ENCODE measurements at places on chromosomes 4 and X. TPM values are rescaled to one million over a fixed set of nuclear protein-coding genes. Genes with fewer than 3 reads are reported as not detected.

Gene ADGRL3
- 0.82 TPM for polyA plus RNA-seq

Gene LGI2
- 2.1 TPM for polyA plus RNA-seq

Gene PALLD
- 83.0 TPM for polyA plus RNA-seq

Gene GAB3
- 5.0 TPM for polyA plus RNA-seq

Gene POF1B
- 1.9 TPM for polyA plus RNA-seq

Gene BLTP1
- polyA plus RNA-seq: 37.9 TPM

Gene ERVMER34-1
- polyA plus RNA-seq: 0.25 TPM

Data from thymus (tissue), 14 donors.